Right ventricle myocardium superior (tissue), 1 donor: ENCODE measurements at places on chromosomes 11 and 22.

GRCh38 chr22:36234919-36235318 is 4.4 kb downstream of the APOL2 start:
- DNase-seq: no peak

- no peak for DNase-seq
Observed at GRCh38 chr11:7467652-7468051, 17.7 kb upstream of the OLFML1 start.

- no peak for DNase-seq
Observed at GRCh38 chr11:88301488-88302140, 35.9 kb downstream of the CTSC start.

DNA sequence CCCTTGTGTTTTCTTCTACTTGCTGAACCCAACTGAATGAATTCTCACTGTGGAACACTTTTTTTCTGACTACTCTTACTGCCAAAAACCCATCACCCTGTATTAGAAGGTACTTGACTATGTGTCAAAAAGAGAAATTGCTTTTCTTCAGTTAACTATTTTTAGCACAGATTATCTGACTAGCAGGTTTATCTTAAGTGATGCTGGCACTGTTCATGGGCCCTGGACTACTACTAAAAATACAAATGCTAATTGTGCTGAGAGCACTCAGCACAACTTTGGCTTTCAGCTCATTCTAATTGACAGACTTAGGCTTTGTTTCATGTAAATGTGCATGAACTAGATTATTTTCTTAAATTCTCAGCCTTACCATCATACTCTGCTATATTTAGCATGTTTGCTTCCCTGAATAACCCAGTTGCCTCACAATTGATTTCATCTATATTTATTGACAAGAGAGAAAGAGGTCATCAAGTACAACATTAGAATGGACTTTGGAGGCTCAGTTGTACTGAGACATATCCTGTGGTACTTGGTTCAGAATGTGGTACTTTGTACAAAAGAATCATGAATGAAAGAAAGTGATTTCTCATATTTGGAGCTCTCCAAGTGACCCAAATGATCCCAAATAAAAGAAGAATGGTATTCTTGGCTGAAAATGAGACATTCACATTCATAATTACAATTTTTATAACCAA is 478.3 kb downstream of the KCNA4 start:
- DNase-seq: no peak

DNA sequence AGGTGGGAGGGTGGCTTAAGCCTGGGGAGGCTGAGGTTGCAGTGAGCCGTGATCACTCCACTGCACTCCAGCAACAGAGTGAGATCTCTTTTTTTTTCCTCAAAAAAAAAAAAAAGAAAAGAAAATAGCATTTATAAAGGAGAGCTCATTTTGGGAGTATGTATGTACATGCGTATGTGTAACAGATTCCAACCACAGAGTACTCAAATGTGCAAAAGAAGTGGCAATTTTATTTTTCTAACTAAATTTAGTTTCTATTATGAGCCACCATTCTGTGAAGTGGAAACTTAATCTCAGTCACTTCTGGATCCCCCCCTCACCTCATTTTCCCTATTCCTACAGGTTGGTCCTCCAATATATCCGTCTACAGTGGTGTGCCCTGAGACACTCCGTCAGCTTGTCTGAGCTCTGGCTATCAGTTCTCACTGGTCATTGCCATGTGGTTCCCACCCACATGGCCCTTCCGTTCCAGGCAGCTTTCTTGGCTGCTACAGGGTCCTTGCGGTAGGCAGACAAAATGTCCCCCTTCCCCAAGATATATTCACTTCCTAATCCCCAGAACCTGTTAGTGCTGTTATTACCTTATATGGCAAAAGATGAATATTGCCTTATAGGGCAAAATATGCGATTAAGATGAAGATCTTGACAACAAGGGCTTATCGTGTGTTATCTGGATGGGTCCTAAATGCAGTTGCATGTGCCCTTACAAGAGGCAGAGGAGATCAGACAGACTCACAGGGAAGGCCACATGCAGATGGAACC is 35.8 kb upstream of the TSKU start:
- no peak for DNase-seq

- DNase-seq: no peak
Observed at GRCh38 chr11:133506551-133507094, 25.7 kb downstream of the OPCML start.
